ENCODE measurements at places on chromosomes 3 and 15. TPM values are rescaled to one million over a fixed set of nuclear protein-coding genes. Genes with fewer than 3 reads are reported as not detected.

The IGSF10 gene
- not detected for total RNA-seq

GRCh38 chr3:186070133-186070532, 38.8 kb downstream of the ETV5 start:
- no peak overlapping the region for H3K27ac ChIP-seq
- H3K36me3 ChIP-seq: peaks cover 3% of the 10 kb centered on the region
- peaks cover 5% of the 10 kb centered on the region for H3K4me1 ChIP-seq
- H3K4me3 ChIP-seq: no peak overlapping the region

GRCh38 chr15:59199626-59200465, 6.8 kb upstream of the LDHAL6B start:
- peaks cover 6% of the 10 kb centered on the region for H3K36me3 ChIP-seq
- peak; percentile 25 for DNase-seq
- no peaks in the 10 kb centered on the region for H3K27me3 ChIP-seq
- no peak overlapping the region for H3K4me3 ChIP-seq
- no peak overlapping the region for H3K27ac ChIP-seq

- no peaks in the 10 kb centered on the region for H3K27me3 ChIP-seq
- DNase-seq: no peak
- H3K4me1 ChIP-seq: no peaks in the 10 kb centered on the region
- no peaks in the 10 kb centered on the region for H3K36me3 ChIP-seq
These were observed 40.8 kb downstream of the CLDN1 start for GRCh38 chr3:190281308-190282051.

GRCh38 chr15:42138411-42138810, 18.0 kb downstream of the PLA2G4F start:
- no peak overlapping the region for H3K27ac ChIP-seq
- DNase-seq: peak; percentile 35
- H3K27me3 ChIP-seq: peaks cover 6% of the 10 kb centered on the region
- H3K4me3 ChIP-seq: no peak overlapping the region
- no peaks in the 10 kb centered on the region for H3K36me3 ChIP-seq
- no peaks in the 10 kb centered on the region for H3K4me1 ChIP-seq

DNA sequence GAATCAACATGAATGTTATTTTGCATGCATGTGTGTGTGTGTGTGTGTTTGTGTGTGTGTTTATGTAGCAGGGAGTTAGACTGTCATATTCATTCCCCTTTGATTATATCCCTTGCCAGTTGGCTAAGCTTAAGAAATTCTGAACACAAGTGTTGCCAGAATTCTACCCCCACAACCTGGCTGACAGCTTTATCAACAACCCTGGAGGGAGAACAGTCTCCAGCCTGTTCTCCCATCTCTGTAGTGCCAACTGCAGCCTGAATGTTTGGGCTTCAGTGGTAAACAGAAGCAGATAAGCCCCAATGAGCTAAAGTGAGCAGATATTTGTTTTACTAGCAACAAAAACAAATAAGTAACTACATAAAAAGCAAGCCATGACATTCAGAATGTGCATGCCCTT, 162.6 kb upstream of the ABI3BP start:
- H3K27ac ChIP-seq: no peak overlapping the region
- H3K36me3 ChIP-seq: no peaks in the 10 kb centered on the region
- H3K27me3 ChIP-seq: peaks cover 23% of the 10 kb centered on the region
- H3K4me3 ChIP-seq: no peak overlapping the region
- DNase-seq: no peak

GRCh38 chr3:156253150-156253549, 132.8 kb downstream of the KCNAB1 start:
- DNase-seq: no peak
- H3K27ac ChIP-seq: no peak overlapping the region
- no peaks in the 10 kb centered on the region for H3K36me3 ChIP-seq
- H3K27me3 ChIP-seq: peaks cover 26% of the 10 kb centered on the region
- H3K4me3 ChIP-seq: no peak overlapping the region

Measured in activated CD8-positive, alpha-beta memory T cell treated with anti-CD3 and anti-CD28 coated beads, Interleukin-2, amount 10 ng/mL, durations not matched to agents 7 days and 5 days (primary cell).